ENCODE measurements at places on chromosomes 6 and 20.
A peak's percentile ranks its signal among the peaks of the same experiment; 100 is the strongest.

GRCh38 chr6:23096876-23097275 is 527.5 kb downstream of the HDGFL1 start:
- no peak for DNase-seq

DNA sequence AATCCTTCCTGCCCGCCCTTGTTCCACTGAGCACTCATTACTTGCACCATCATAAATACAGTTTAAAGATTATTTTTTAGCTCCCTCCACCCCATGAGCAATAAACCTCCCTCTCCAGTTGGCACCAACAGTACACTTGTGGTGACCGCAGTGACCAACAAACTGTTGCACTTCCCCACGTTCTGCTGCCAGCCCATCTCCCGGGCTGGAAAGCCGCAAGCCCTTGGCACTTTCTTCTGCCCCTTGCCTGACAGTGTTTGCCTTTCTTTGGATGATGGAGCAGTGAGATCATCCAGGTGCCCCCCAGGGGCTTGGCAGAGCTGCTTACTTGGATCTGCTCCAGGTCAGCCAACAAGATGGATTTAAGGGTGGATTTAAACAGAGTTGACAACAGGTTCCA is 21.6 kb downstream of the KCNB1 start:
- no peak for DNase-seq

DNA sequence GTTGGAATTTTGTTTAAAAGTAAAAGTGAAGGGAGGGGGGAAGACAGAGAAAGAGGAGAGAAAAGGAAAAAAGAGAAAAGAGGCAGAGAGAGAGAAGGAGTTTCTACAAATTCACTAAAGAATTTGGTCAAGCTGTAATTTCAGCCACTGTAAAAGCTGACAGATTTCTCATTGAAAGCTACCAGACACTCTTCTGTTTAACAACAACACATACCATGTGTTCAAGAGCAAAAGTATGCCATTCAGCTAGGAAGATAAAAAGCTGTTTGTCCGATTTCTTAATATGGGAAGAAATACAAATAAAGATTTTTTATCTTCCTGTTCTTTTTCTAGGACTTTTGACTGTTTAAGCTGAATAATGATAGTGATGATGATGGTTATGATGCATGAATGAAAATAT is 204.8 kb upstream of the RSPO3 start:
- DNase-seq = no peak

GRCh38 chr6:162615016-162615705 is 112.4 kb downstream of the PRKN start:
- DNase-seq = no peak

DNA sequence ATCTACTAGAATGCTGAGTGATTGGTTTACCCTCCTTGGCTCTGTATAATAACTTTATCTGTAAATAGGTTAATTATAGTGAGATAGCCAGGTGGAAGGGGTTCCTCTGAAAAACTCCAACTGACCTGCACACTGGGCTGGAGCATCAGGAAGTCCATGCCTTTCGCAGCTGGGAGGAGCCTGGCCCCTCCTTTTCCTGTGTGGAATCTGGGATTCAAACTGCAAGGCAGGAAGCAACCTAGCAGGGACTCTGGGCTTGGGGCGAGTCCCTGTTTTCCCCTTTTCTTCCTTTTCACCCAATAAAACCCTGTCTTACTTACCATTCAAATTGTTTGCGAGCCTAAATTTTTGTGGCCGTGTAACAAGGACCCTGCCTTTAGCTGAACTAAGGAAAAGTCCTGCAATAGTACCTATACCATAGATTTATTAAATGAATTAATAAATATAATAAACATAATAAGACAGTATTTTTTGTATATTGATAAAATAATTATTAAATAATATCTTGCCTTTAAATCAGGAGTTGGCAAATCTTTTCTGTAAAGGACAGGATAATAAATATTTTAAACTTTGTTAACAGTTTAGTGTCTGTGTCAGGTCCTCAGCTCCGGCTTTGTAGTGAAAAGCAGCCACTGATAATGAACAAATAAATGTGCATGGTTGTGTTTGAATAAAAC is 406.2 kb upstream of the MMS22L start:
- DNase-seq = no peak

GRCh38 chr20:61052195-61052750 is 199.8 kb upstream of the CDH4 start:
- no peak for DNase-seq

- no peak for DNase-seq
Observed at GRCh38 chr20:46139266-46139889, 21.3 kb downstream of the CD40 start.

- no peak for DNase-seq
Observed at GRCh38 chr20:34621383-34622367, 55.2 kb downstream of the PIGU start.

- DNase-seq = no peak
Observed at GRCh38 chr6:15674690-15675386, 12.0 kb upstream of the DTNBP1 start.

DNA sequence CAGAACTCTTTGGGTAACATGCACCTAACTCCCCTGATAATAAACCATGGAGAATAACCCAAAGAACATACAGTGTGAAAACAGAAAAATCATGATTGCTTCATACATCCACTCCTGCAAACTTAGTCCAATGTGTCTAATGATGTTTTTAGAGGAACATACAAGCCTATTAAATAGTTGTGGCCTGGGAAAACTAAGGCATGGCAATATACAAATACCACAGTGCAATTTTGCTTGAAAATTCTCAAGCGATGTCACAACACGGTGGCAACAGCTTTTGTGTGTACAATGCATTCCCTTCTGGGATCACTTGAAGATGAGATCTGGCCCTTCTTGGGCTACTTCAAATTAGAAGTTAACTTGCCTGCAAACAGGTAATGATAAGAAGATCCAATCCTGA is 16.7 kb downstream of the MAP3K5 start:
- DNase-seq = no peak

DNA sequence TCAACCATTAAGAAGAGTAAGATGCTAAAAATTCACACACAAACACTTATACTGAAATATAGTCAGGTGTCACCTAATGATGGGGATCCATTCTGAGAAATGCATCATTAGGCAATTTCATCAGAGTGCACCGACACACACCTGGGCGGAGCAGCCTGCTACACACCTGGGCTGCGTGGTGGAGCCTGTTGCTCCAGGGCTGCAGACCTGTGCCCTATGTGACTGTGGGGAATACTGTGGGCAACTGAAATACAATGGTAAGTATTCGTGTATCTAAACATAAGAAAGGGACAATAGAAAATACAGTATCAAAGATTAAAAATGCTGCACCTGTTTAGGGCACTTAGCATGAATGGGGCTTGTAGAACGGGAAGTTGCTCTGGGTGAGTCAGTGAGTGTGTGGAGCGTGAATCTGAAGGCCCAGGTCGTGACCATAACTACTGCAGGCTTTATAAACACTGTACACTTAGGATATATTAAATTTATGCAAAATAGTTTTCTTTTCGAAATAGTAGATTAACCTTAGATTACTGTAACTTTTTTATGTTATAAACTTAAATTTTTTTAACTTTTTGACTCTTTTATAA is 124.4 kb upstream of the AFDN start:
- no peak for DNase-seq

- no peak for DNase-seq
Observed at GRCh38 chr20:34175079-34175478, 63.0 kb upstream of the EIF2S2 start.

GRCh38 chr20:5731753-5732366 is 18.3 kb upstream of the SHLD1 start:
- DNase-seq = no peak

- DNase-seq = no peak
Observed at GRCh38 chr6:158648682-158649131, 1.1 kb upstream of the SYTL3 start.

DNA sequence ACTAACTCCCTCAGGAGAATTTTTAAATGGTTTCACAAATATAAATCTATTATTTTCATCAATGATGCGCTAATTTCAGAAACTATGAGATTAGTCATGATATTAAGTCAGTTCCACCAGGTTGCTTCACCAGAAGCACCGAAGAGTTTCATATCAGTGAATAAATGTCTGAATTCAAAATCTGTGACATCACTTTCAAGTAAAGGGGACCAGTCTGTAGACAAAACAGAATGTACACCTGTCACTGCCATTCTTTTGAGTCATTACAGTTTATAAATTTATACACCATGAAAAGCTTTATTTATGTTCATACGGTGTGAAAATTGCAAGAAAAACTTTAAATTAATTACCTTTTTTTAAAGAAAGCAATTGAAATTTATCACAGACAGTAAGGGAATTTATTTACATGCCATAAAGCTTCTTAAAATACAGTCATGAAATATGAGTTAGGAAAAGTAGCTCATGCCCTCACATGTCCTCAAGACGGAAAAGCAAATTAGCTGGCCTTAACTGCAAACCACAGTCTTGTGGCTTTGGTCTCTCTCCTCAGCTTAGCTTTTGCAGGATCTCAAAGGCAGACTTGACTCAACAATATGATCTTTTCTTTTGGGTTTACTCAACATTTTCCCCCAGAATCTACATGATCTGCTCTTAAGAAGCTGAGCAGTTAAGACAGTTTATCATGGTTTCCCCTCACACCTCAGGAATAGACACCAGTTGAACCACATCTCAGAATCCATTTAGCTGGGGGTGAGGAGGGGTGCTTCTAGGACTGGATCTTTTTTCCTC is 177.7 kb upstream of the MCHR2 start:
- no peak for DNase-seq

- no peak for DNase-seq
Observed at GRCh38 chr6:31468311-31468710, 29.6 kb upstream of the MICB start.

GRCh38 chr20:48657426-48658197 is 170.2 kb downstream of the PREX1 start:
- DNase-seq = peak; percentile 21

- no peak for DNase-seq
Observed at GRCh38 chr20:2195614-2196013, 94.0 kb downstream of the STK35 start.

DNA sequence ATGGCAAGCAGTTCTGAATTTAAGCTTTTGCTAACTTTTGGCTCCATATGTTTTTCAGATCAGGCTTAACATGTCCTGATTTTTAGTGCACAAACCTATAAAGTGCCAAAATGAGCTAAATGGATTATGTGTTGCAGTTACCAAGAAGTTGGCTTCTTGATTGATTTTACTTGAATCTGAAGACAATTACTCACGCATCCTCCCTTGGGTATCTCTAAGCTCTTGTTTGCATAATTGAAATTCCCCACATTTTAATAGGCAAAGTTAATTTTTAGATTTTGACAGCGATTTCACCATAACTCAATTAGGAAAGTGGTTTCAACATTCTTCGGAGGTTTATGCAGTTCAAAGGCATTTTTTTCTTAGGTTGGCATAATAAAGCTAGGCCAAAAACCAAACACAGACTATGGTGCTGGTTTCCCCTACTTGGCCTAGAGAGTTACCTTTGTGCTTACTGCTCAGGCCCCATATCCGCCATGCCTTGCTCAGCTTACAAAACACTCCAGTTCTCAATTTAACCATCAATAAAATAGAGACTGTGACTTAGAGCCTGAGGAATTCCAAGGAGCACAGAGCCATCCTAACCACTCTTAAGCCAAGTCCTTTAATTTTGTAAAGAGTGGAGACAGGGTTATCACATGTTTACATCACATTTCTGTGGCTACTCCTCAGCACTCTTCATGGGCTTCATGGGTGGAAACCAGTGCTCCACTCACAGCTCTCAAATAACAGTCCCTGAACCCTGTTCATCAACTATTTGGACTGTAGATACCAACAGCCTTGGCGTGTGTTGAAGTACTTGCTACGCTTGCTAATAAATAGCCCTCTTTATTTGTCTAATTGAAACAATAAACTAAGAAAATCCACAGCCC is 32.1 kb downstream of the LAMA4 start:
- no peak for DNase-seq

DNA sequence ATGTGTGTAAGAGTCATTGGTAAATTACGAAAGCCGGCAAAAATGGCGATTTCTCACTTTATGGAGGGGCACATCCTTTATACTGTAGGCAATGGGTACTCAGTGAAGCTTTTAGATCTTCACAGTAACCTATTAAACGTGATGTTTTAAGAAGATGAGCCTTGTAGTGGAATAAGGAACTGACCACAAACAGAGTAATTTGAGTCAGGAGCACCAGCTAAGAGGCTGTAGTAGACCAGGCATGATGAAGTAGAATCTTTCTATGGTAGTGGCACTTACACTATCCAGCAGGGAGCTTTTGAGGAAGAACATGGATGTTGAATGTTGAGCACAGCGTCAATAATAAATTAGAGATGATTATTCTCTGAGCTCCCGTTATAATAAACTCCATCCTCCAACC is 65.9 kb downstream of the HIVEP2 start:
- no peak for DNase-seq

- DNase-seq = no peak
Observed at GRCh38 chr20:37360391-37361115, 14.6 kb downstream of the SRC start.

GRCh38 chr6:26457264-26457805 is 420 bp upstream of the BTN2A1 start:
- no peak for DNase-seq

DNA sequence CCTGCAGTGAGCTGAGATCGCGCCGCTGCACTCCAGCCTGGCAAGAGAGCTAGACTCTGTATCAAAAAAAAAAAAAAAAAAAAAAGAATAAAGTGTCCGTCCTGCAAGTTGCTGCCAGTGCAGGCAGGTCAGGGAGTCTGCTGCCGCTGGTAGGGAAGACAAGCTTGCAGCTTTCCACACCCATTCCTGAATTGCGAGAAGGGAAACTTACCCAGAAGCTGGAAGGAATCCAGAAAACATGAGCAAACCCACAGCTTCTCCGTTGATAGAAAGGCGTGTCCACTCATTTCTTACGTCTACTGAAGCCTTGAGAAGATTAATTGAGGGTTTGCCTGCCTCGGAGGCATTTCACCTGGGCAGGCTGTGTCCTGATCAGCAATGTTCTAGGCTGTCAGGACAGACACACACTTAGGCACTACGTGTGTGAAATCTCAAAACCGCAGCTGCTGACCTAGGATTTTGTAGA is 61.6 kb upstream of the DSP start:
- DNase-seq = no peak

GRCh38 chr20:34049389-34049788 is 55.7 kb downstream of the RALY start:
- DNase-seq = no peak

DNA sequence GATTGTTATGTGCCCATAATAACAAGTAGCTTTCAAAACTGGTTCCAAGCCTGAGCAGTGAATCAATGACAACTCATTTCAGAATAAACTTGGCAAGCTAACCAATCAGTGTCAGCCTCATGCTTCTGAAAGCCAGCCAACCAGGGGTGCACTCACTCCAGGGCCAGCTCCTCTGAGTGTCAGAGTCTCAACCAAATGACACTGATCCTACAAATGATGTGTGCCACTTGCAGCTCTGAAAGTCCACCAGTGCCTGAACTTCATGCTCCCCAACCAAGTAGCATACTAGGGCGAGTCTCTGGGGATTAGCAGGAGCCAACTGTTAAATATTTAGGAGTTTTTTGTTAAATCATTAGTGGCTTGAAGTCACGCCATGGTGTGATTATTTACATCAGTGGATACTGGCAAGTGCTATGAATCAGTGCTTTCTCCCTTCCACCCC is 4.5 kb downstream of the IYD start:
- DNase-seq = no peak

GRCh38 chr6:14029605-14030004 is 88.0 kb upstream of the CD83 start:
- DNase-seq = no peak
